ENCODE measurements at places on chromosomes 5 and 9.

- no peak for DNase-seq
Measured at GRCh38 chr5:103369125-103370120, 110.9 kb downstream of the MACIR start.

DNA sequence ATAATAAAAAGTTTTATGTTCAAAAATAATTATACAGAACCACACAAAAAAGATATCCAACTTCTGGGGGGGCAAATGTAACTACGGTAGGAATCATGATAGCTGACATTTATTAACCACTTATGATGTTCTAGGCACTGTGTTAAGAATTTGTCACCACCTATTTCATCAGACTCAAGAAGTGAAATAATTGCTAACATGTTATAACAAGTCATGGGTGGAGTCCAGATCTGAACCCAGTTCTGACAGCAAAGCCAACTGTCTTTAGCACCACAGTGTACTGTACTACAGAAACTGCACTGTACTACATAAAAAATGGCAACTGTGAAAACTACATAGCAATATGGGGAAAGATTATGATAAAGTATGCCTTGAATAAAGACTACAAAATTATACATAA is 3.0 kb upstream of the SAP30L start:
- no peak for DNase-seq

DNA sequence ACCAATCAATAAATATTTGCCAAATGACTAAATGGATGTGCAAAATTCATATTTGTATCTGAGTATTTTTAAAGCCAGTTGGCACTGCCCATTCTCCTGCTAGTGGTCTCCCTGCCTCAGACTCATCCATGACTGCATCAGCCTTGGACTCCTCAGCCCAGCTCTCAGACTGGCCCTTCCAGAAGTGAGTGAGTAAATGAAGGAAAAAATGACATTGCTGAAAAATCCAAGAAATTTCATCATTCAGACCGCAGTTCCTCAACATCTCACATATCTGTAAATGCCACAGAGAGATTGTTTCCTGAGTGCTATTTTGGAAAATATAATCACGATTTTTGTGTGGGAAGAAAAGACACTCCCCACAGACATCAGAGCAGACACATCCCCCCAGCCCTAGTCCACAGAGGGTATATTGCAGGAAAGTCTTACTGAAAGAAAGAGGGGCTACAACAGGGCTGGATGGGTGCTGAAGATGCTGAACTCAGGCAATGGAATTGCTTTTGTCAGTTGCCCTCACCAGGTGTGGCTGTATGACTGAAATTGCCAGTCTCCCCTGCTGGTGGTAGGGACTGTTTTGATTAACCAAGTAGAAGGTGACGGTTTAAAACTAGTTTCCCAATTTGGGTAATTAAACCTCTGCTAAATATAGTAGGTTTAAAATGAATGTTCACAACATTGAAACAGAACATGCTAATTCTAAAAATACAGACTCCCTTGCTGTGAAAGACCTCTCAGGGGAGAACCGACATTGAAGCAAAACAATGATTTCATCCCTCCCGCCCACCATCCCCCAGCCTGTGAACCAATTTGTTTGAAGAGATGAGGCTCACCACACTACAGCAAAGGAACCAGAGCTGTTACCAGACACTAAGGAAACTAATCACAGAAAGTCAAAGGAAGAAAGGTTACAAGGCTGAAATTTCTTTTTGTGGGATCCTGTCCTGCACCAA is 158.8 kb downstream of the DEPDC1B start:
- DNase-seq = no peak

DNA sequence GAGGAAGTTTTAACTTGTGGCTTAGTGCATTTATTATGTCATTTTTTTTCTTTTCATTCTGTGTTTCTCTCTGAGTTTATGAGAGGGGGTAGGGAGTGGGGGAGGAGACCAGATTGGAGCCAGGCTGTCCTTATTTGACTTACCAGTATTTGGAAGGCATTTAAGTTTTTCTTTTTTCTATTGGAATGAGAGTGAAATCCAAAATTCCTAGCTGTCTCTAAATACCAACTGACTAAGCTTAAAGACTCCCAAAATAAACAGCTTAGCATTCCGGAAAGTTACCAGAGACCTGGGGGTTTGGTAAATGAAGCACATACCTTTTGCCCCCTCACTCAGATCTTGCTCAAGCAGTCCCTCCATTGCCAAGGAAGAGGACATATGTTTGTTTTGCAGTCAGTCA is 581.9 kb upstream of the BRINP1 start:
- no peak for DNase-seq

DNA sequence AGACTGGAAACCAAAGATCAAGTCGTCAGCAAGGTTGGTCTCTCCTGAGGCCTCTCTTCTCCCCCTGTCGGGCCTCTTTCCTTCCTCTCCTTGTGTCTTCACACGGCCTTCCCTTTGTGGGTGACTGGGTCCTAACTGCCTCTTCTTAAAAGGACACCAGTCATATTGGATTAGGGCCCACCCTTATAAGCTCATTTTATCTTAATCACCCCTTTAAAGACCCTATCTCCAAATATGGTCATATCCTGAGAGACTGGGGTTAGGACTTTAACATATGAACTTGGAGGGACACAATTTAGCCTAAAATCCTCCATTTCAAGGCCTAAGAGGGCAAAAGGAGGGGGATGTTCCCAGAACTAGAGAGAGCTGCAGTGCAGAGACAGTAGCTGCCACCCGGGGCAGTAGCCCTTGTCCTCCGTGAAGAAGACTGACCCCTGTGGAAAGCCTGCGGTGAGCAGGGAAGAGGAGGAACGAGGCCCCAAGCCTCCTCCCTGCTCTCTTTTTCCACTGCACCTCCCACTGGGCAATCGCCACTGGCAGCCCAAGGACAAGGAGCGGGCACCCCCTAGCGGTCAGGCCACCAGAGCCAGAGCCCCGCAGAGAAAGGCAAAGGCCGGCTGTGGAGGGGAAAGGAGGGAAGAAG is 34.9 kb downstream of the CFAP90 start:
- peak; percentile 20 for DNase-seq

- DNase-seq = no peak
Measured at GRCh38 chr5:31317665-31318064, 124.2 kb downstream of the CDH6 start.

- no peak for DNase-seq
Measured at GRCh38 chr5:17069995-17070511, 134.0 kb upstream of the MYO10 start.

- DNase-seq = no peak
Measured at GRCh38 chr9:27618066-27618465, 44.8 kb upstream of the C9orf72 start.

DNA sequence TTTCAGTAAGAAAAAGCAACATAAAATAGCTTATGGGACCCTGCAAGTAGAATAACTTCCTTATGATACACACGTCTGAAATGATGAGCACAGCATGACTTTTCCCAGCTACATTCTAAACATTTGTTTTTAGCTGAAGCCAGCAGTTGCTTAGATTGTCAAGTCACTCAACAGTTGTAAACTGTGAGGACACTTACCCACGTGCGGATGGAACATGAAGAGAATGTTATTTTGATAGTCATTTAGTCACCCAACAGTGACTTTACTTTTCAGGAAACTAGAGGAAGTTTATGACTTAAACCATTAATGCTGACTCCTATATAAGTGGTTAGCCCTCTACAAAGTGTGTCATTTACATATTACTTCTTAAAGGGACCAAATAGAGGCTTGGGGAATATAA is 3.0 kb downstream of the HACD4 start:
- no peak for DNase-seq

GRCh38 chr9:99621040-99621439 is 200.6 kb upstream of the NR4A3 start:
- no peak for DNase-seq

- no peak for DNase-seq
Measured at GRCh38 chr9:113476511-113476916, 13.0 kb downstream of the RGS3 start.

GRCh38 chr5:95620870-95621838 is 1.3 kb downstream of the GPR150 start:
- no peak for DNase-seq

- no peak for DNase-seq
Measured at GRCh38 chr5:76427206-76428140, 24.4 kb downstream of the IQGAP2 start.

DNA sequence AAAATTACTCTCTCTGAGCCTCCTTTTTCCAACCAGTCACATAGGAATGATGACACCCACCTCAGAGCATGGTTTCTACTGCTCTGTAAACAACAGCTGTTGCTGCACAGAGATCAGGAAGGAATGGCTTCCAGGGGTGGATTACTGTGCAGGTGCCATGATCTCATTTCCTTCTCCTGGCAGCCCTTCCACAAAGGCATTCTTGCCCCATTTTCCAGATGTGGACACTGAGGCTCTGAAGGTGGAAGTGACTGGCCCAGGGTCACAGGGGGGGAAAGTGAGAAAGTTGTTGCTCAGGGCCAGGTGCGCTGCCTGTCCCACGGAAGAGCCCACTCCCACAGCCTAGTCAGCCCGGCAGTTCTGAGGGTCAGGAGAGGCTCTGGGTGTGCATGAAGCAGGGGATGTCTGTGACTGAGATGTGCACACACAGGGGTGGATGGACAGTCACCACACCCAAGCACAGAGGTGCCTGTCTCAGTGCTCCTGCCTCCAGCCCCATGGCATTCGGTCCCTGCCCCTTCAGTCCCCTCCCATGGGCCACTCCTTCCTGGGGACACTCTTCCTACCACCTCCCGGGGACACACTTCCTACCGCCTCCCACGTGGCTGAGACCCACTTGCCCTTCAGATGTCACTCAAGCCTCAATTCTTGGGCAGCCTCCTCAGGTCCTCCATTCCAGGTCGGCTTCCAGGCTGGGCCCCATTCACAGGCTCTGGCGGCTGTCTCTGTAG is 17.0 kb downstream of the FGFR4 start:
- DNase-seq = no peak

- no peak for DNase-seq
Measured at GRCh38 chr5:93277051-93277450, 304.0 kb downstream of the NR2F1-AS1 start.

DNA sequence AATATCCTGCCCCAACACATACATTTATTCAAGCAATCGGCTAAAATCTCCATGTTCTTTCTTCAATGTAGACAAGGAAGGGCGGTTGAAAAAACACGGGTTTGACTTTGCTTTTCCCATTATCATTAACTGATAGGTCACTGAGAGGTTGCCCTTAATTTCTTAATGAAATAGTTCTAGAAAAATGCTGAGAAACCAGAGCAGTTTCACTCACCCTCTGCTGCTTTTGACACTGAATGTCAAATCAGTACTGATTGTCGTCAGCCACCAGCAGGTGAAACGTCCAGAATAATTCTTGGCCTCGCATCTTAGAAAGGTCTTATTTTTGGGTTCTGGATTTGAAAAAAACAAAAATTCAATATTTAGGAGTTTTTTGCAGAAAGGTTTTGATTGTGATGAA is 8.1 kb downstream of the IL12B start:
- DNase-seq = no peak

DNA sequence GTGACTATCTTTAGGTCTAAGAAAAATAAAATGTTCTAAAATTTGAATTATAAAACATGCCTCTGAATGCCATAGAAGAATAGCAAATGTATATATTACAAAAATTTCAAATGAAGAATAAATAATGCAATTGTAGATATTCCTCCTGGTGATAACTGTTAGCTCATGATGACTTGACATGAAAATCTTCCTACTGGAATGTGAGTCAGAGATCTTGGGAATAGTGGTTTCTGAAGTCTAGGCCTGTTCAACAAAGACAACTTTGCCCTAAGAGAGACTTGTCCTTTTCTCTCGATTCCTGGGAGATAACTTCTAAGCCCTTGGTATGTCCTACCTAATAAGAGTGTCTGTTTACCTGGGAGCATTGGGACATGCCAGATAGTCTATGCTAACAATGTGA is 746.3 kb upstream of the RIOK2 start:
- no peak for DNase-seq

- no peak for DNase-seq
Measured at GRCh38 chr5:13472842-13473241, 471.6 kb downstream of the DNAH5 start.

- DNase-seq = no peak
Measured at GRCh38 chr9:97041898-97042297, 3.0 kb upstream of the CTSV start.

- no peak for DNase-seq
Measured at GRCh38 chr9:134288746-134289145, 37.5 kb upstream of the RXRA start.

- DNase-seq = no peak
Measured at GRCh38 chr9:93007529-93008058, 50.9 kb upstream of the SUSD3 start.

DNA sequence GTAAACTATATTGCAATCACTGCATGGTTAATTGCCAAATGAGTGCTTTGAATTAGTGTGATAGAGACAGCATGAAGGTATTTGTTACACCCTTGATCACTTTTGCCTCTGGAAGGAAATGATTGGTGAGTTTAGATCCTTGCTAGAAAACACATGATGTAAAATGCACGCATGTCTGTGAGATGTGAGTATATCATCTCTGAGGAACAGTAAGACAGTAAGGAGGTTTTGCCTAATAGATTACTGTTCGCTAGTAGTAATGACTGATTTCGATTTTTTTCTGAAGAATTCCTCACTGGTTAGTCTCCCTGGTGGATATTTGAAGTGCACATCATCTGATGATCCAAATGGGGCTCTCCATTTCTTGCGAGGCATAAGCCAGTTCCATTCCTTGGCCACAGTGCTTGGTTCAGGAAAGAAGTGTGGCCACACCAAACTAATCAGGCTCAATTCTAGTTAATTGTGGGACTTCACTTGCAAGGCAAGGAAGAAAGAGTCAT is 156.4 kb upstream of the ADRA1B start:
- DNase-seq = no peak

GRCh38 chr5:144433140-144433822 is 262.6 kb downstream of the KCTD16 start:
- DNase-seq = no peak

GRCh38 chr5:75916144-75916543 is 167.0 kb upstream of the SV2C start:
- DNase-seq = no peak

- no peak for DNase-seq
Measured at GRCh38 chr9:30280229-30280900, 2104.1 kb upstream of the ACO1 start.

DNA sequence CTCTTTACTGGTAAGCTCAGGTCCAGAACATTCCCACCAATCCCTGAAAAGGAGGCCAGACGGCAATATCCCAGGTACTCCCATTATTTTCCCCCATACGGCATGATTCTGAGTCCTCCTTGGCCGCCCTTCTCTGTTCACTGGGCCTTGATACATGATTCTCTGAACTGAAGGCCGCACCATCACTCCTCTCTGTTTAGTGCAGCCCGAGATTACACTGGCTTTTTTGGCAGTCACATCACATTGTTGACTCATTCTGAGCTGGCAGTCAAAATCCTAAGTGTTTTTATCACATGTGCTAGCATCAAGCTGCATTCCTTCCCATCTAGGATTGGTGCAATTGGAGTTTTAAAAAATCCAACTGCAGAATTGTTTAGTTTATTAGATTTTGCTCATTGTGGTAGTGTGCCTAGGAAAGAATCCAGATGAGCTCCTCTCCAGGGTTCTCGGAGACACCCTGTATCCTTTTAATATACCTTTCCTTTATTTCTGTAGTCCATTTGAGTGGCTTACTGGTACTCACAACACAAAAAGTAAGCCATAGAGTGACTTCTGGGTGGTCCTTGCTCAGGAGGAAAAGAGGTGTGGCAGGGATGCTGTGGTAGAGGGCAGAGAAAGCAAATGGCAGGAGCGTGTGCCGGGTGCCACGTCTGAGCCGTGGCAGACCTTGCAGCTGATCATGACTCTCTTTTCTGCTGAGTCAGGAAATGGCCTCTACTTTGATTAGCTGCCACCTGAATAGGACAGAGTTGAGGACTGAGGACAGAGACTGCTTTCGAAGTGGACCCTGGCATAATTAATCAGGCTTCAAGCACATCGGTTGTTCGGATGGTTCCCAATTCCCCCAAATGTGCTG is 121.1 kb upstream of the IL12B start:
- no peak for DNase-seq

GRCh38 chr9:95261890-95262289 is 55.6 kb downstream of the FANCC start:
- DNase-seq = no peak

Data from stimulated activated CD8-positive, alpha-beta memory T cell treated with anti-CD3 and anti-CD28 coated beads, Interleukin-7, amount 100 ng/mL, for 4 hours (primary cell).